ENCODE measurements at places on chromosomes 2 and 18.

DNA sequence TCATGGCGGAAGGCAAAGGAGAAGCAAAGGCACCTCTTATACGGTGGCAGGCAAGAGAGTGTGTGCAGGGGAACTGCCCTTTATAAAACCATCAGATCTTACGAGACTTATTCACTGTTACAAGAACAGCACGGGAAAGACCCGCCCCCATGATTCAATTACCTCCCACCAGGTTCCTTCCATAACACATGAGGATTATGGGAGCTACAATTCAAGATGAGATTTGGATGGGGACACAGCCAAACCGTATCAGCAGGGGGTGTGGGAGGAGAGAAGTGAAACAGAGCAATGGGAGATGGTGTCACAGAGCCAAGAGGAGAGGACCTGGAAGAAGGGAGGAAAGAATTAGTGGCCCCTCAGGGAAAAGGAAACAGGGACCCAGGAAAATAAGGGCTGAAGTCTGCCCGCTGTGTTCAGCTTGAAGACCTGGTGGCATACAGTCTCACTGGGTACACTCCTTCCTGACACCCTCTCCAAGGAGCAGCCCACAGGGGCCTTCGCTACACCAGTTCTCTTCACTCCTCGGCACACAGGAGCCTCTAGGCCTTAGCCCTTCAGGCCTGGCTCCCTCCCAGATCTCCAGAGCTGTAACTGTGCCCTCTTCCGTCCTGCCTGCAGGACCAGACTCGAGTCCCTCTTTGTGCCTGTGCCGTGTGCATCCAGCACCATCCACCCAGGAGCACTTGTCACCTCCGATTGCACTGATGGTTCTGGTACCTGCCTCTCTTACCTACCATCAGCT is 262.1 kb downstream of the EIPR1 start:
- no peak for DNase-seq

DNA sequence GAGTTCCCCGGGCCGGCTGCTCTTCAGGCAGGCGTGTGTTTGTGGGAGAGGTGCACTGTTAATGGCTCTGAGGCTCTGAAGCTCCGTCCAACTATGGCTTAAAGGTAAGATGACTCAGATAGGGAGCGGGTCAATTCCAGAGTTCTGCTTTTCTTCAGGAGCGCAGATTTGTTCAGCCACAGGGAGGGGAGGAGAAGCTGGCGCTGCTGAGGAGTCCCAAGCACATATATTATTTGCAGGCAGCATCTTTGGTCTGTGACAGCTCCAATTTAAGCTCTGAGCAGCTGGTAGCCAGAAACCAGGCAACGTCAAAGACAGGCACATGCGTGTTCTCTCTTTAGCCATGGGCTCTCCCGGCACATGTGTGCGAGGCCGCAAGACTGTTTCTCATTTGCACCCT is 229.2 kb downstream of the BCL2 start:
- no peak for DNase-seq

- no peak for DNase-seq
Observed at GRCh38 chr2:95337829-95338228, 40.7 kb downstream of the KCNIP3 start.

DNA sequence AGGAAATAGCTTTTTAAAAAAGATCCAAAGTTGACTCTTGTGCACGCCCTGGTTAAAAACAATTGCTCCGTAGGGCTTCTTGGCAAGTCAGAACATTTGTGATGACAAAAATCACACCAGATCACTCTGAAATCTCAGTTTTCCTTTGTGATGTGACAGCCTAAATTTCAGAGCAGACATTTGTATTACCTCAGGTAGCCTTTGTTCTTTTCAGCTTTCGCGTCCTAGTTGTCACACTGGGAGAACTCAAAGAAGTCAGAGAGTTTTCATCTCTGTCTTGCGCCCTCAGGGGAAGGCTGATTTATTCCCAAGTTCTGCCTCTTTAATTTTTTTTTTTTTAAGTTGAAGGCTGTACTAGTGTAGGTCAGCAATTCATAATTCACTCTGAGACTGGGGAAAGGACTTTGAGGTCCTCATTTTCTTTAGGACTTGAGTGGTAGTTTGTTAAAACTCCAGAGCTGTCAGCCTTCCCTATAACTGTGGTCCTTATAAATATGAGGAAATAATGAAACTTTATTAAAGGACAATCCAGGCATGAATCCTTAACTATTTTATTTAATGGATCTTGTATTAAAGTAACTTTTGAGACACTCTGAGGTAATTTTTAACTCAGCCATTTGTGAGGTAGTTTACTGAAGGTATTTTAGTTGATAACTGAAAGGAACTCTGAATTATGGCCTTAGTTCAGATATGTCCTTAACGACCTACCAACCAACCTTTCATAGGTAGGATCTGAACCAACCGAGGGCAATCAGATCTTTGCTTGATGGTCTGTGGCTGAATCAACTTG is 525.1 kb upstream of the FAM98A start:
- no peak for DNase-seq

- DNase-seq: no peak
Observed at GRCh38 chr2:119647440-119648169, 31.4 kb upstream of the TMEM177 start.

GRCh38 chr2:47785986-47786385 is 3.0 kb downstream of the MSH6 start:
- DNase-seq: no peak

- no peak for DNase-seq
Observed at GRCh38 chr2:171191021-171191420, 30.3 kb upstream of the TLK1 start.

DNA sequence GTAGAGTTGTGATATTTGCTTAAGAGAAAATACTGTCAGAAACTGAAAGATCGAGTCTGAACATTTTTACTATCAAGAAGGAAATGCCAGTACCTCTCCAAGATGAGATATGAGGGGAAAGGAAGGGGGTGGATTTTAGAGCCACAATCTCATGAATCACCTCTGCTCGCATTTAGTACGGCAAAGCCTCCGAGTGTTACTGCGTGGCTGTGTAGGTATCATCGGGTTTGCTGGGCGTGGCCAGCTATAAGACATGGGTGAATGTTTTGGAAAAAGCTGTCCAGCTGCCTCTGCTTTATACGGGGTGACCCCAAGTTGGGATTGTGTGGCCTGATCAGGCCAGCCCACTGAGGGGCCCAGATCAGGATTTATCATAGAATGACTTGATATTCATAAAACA is 826.4 kb downstream of the SOCS6 start:
- no peak for DNase-seq

DNA sequence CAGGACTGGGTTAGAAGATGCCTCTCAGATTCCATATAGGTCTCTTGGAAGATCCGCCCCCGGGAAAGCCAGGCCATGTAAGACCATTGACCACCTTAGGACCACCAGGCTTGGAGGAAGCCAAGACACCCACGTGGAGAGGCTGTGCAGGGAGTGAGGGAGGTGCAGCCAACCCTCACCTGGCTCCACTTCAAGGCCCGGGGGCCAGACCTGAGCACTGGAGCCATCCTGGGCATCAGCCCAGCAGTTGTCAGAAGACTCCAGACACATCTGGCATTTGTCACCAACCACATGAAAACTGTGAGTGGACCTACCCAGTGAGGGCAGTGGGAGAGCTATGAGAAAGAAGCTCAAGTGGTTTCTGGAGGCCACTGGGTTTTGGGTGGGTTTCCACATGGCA is 214.4 kb downstream of the MYT1L start:
- no peak for DNase-seq

DNA sequence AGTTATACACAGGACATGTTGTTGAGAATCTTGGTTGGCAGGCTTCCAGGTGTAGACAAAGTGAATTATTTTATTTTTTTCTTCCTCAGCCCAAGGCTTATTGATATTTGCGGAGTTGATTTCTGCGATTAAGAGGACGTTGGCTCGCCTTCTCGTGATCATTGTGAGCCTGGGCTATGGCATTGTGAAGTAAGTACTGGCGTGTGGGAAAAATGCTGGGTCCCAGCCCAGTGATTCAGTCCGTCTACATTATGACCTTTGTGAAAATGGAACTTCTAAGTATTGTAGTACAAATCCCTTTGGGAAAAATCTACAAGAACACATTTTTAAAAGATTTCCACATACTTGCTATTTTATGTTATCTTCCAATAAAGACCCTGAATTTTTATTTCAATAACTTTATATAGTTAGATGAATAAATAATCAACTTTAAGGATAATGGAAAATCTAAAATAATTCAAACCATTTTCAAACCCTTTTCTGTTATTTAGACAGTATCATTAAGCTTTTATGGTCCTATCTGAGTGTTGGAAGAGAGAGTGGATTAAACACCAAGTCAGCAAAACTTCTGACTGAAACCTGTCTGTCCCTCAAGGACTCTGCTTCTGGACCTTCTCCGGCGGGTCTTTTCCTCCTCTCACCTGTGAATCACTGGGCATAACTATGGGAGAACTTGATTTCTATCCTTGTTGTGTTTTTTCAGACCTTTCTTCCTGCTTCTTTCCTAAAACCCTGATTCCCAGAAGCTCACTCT is 31.0 kb downstream of the TMEM87B start:
- DNase-seq: no peak

DNA sequence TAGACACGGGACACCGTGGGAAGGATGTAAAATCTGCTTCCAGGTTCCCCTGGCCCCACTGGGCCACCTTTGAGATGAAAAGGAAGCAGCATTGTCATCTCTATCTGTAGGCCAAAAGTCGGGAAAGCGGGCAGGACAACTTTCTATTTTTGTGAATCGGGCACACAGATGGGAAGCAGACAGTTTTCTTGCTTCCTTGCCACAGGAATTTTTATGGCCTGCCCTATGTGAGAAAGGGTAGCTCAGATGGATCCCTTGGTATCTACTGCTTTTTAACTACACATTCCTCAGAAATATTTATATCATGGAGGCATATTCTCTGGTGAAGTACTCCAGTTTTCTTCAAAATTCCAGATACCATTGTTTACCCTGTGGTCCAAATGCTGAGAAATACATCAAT is 735.5 kb downstream of the CBLN2 start:
- no peak for DNase-seq

- no peak for DNase-seq
Observed at GRCh38 chr2:10346929-10347561, 44.3 kb downstream of the HPCAL1 start.

All from substantia nigra (tissue), 51 donors.